ENCODE measurements at places on chromosomes 16 and 17. TPM values are rescaled to one million over a fixed set of nuclear protein-coding genes. Genes with fewer than 3 reads are reported as not detected.

The ANKS4B gene
- total RNA-seq, result not detected

The PTX4 gene
- total RNA-seq, result not detected

The EXOC7 gene
- total RNA-seq, result 190 TPM

The PYY gene
- not detected for total RNA-seq

The SLC47A1 gene
- total RNA-seq, result 16.1 TPM

DNA sequence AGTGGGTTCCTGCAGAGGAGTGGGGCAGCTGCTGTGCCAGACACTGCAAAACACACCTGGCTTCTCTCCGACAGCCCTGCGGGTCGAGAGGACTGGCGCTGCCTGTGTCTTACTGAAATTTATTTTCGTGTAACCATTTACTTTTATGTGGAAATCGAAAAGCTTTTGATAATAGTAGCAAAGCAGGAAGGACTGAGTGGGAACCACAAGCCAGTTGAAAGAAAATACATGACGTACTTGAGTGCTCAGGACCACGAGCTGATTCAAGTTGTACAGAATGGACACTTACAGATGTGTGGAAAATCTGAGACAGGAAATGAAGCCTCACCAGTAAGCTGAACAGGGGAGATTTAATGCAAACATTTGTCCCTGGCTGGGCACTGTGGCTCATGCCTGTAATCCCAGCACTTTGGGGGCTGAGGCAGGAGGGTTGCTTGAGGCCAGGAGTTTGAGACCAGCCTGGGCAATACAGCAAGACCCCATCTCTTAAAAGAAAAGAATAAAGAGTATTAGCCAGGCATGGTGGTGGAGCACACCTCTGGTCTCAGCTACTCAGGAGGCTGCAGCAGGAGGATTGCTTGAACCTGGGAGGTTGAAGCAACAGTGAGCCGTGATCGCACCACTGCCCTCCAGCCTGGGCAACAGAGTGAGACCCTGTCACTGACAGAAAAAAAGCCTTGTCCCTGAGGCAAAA is 11.3 kb upstream of the RPL13 start:
- no peak for DNase-seq

DNA sequence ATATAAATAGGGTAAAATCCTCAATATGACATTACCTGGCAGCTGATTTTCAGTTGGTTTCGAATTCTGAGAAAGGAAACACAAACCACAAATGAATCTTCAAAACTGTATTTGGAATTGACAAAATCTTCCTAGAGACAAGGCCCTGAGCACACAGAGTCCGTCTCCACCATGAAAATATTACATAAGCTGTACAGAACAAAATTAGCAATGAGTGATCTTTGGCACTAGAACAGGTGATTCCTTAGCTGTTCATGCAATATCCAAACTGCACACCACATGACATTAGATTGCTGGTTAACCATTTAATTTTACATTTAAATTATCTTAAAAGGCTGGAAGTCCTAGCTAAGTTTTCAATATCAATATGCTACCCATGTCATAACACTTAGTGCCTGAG is 31.7 kb downstream of the GJC1 start:
- DNase-seq, result no peak

GRCh38 chr16:48350736-48351135 is 34.5 kb downstream of the SIAH1 start:
- DNase-seq, result no peak

DNA sequence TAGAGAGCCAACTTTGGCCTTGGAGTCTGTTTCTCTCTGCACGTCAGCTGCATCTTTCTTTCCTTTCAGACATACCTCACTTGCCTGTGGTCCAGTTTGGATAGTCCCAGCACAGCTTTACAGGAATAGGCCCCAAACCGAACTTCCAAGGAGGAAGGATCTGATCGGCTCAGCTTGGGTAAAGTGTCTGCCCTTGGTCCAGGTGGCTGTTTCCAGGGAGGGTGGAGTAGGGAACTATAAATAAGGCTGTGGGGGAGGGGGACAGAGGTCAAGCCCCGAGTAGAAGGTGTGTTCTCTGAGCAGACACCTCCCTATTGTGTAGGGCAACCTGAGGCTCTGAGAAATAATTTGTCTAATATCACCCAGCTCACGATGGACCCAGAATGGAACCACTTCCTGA is 29.2 kb upstream of the NKD1 start:
- no peak for DNase-seq

DNA sequence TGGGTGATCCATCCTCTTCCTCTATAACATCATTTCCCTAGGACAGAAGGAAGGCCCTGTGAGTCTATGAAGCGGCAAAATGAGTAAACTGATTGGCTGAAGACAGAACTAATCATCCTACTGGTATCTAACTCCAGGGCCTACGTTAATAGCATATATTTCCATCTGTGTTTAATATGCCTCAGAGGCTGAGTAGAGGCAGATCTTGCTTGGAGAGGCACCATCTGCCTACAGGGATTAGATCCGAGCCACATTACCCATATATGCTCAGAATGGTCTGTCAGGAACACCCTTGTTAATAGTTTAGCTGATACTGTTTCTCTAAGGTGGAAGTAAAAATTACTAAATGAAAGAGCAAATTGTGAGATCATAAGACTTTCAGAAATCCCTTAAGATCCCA is 13.2 kb upstream of the FOXJ1 start:
- DNase-seq, result no peak

DNA sequence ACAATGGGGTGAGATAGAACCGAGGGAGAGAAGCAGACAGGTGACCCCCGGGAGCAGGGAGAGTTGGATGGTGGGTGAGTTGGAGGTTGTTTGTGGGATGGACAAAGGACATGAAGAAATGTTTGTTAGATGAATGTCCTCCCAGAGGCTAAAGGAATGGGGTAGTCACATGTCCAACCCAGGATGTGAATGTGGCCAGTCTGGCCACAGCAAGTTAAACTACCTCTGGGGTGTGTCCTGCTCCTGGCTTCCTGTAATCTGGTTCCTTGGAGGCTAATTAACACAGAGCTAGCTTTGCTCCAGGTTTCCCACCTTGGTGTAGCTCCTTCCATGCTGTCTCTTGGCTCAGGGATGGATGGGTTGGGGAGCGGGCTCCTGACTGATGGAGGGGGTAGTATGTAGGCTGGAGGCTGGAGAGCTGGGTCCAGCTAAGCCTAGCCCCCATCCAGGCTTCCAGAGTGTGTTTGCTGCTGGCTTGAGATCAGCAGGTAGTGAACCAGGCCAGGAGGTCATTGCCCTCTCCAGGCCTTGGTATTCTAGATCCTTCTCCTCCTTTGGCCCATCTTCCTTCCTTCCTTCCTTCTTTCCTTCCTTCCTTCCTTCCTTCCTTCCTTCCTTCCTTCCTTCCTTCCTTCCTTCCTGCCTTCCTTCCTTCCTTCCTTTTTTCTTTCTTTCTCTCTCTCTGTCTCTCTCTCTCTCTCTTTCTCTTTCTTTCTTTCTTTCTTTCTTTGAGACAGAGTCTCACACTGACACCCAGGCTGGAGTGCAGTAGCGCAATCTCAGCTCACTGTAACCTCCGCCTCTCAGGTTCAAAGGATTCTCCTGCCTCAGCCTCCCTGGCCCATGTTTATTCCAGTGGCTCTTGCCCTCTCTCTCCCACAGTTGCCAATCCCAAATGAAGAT is 28.0 kb upstream of the UBE2G1 start:
- no peak for DNase-seq

DNA sequence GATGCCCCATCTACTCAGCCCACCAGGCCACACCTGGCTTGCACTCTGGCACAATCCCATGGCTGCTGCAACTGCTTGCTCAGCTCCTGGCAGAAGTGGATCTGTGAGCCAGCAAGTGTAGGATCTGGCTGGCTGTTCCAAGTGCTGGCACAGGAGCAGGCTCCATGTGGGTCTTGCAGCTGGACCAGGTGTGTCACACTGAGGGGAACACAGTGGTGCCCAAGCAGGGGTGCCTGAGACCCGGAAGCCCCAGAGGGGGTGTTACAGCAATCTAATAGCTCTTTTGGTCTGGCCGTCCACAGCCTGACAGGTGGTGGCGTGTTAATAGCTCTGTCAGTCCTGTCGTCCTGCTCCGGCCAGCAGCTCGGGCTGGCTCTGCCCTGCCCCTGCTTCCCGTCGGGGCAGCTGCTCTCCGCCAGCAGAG is 19.6 kb upstream of the GOT2 start:
- no peak for DNase-seq
